ENCODE measurements at places on chromosomes 16 and 17.

GRCh38 chr17:7132511-7133094, 18.0 kb upstream of the ASGR2 start:
- DNase-seq, result no peak

DNA sequence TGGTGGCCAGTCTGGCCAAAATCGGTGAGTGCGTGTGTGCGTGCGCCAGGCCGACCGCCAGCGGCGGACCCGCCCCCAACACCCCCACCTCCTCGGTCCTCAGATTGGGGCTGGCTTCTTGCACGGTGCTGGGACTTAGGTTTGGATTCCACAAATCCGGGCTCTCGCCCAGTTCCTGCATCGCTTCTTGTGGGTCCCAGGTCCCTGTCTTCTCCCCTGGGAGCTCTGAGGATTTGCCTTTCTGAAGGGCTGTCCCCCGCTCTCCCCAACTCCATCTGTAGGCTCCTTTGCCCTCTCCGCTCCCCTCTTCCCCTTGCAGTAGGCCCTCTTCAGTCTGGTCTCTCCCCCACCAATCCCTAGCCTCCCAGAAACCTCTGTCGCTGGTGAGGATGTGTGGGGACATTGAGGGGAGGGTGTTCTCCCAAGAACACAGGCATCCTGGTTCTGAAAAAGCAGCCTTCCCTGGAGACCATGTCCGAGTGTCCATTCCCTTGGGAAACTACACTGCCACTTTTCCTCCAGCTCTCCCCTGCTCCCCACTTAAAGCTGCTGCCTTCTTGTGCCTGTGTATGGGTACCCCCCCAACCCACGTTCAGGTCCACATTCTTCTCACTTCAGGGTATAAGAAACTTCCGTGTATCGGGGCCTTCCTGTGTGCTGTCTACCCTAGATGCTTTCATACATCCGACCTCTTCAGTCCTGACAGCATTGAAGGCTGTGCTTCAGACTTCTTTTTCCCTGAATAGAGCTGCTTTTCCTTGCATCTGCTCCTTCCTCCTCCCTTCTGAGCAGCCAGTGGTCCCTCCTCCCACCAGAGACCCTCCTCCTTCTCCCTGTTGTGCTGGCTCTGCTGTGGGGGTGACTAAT, 632 bp downstream of the SLC9A5 start:
- DNase-seq, result no peak

DNA sequence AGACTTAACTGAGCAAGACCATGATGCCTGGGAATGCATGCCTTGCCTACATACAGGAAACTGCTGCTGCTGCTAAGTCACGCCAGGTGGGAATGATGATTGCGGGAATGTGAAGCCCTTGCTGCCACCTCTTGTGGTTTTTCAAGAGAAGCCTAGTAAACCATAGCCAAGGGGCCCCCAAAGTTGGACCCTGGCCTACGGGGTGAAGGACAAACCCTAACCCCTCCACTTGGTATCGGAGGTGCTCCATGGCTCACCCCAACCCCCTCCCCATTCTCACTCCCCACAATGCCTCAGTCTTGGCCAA, 233.9 kb downstream of the ZNF423 start:
- no peak for DNase-seq

GRCh38 chr16:658679-659571, 9.0 kb upstream of the RHOT2 start:
- DNase-seq, result no peak

DNA sequence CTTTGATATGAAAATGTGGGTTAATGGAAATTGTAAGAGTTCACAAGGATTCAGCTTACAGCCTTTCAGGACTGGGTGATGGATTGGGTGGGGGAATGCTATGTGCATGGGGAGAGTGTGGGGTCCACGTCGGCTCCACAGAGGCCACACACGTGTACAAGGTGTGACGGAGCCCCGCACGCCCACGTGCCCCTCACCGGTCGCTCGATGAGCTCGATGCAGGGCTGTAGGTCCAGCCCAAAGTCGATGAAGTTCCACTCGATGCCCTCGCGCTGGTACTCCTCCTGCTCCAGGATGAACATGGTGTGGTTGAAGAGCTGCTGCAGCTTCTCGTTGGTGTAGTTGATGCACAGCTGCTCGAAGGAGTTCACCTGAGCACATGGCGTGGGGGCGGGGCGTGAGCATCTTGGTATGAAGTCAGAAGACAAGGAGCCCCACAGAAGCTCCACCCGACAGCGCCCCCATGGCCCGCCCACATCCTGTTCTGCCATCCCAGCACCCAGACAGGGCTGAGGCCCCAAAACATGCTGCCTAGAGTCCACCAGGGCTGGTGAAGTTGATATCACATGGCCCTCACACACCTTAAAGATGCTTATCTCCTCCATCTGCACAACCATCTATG, 99.1 kb downstream of the MYH11 start:
- DNase-seq, result no peak

GRCh38 chr17:47739150-47739549, 6.1 kb downstream of the TBX21 start:
- DNase-seq, result no peak

GRCh38 chr16:28300327-28300726, 8.0 kb downstream of the SBK1 start:
- no peak for DNase-seq

DNA sequence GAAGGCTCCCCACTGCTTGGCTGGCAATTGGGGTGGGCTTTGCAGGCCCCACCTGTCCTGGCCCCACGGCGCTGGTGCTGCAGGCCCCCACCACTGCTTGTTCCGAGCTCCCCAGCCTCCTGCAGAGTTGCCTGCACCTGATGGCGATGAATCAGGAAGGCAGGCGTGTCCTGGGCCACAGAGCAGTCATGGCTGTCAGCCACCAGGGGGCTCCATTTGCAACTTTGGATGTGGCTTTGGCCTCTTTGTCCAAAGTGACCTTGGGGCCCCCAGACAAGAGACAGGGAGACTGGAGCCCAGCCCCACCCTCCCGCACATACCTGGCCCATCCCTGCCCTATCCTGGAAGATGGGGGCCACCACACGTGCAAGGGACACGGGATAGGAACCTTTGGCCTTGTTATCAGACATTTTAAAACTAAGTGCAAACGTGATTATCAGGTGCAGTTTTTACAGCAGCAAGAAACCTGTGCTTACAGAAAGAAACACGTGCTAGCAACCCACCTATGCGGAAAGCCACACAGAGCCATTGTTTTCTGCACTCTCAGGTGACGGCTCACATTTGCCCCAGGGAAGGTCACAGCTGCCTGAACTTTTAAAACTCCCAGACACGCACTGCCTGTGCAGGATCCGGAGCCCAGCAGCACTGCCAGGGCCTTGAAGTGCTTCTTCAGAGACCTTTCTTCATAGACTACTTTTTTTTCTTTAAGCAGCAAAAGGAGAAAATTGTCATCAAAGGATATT, at the start of gene DNASE1:
TSS of gene DNASE1 (plus strand) at position 443 of the 743 bp plus-strand sequence. CDS start 683 bp downstream, outside the sequence.
- DNase-seq, result peak; percentile 20

- DNase-seq, result no peak
Measured at GRCh38 chr16:20799599-20799998, 6.7 kb downstream of the ERI2 start.

- DNase-seq, result no peak
Measured at GRCh38 chr16:12184419-12184917, 207.9 kb downstream of the SNX29 start.

- DNase-seq, result no peak
Measured at GRCh38 chr17:28937044-28937729, 14.1 kb downstream of the PHF12 start.

DNA sequence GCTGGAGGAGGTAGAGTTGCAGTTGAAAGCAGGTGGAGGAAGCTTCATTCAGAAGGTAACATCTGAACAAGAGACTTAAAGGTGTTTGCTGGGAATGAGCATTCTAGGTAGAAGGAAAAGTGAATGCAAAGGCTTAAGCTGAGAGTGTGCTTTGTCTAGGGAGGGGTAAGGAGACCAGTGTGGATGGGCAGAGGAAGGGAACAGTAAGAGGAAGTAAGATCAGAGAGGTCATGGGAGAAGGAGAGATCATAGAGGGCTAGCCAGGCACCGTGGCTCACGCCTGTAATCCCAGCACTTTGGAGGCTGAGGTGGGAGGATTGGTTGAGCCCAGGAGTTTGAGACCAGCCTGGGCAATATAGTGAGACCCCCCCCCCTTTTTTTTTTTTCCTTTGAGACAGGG, 3.3 kb downstream of the STX4 start:
- no peak for DNase-seq

- DNase-seq, result no peak
Measured at GRCh38 chr17:1043601-1044251, 46.8 kb downstream of the TIMM22 start.

- DNase-seq, result no peak
Measured at GRCh38 chr17:41907633-41908539, 10.9 kb downstream of the ACLY start.

DNA sequence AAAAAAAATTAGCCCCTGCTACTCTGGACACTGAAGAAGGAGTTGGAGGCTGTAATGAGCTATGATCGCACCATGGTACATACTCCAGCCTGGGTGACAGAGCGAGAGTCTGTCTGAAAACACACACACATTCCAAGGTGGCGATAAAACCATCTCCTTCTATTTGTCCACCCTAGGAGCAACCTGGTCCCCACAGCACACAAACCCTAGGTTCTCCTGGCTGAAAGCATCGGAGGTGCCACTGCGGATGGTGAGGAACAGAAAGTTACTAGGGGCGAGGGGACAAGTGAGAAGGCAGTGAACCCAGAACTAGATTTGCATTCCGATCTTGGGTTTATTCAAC, 1.4 kb upstream of the ECI1 start:
- no peak for DNase-seq

DNA sequence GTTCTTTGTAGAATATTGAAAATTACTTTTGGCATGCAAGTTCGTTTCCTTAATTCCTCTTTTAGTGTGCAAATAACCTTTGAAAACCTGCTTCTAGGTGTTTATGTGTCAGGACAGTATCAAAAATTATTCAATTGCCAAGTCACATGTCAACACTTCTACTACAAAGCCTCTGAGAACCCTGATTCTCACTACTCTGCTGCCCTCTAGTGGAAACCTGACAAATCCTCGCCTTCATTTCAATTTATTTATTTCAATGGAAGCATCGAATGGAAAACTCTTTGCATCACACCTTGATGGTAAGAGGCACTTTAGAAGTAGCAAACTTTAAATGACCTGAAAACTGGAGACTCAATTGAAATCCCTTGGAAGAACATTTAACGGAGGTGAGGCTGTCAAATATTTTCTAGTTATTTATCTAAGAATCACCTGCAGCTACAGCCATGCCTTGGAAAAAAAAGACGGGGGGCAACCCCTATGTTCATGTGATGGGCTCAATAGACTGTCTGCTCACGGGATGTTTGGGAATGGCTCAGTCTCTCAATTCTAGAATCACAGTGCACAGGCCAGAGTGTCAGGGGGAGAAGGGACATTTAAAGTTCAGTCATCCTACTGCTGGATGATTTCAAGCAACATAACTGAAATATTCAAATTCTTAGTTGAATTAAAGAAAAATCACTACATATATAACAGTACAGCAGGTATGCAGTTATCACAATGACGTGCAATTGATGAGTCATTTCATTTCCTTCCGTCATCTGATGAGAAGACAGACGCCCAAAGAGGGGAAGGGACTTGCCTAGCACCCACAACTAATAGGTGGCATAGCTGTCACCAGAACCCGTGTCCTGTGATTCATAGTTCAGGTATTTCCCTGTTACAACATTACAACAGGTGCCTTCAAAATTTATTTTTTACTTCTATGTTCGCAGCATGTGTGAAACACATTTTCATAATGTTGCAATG, 563.9 kb downstream of the TOX3 start:
- no peak for DNase-seq

GRCh38 chr16:86512301-86512859, 2.1 kb downstream of the FOXF1 start:
- DNase-seq, result no peak

DNA sequence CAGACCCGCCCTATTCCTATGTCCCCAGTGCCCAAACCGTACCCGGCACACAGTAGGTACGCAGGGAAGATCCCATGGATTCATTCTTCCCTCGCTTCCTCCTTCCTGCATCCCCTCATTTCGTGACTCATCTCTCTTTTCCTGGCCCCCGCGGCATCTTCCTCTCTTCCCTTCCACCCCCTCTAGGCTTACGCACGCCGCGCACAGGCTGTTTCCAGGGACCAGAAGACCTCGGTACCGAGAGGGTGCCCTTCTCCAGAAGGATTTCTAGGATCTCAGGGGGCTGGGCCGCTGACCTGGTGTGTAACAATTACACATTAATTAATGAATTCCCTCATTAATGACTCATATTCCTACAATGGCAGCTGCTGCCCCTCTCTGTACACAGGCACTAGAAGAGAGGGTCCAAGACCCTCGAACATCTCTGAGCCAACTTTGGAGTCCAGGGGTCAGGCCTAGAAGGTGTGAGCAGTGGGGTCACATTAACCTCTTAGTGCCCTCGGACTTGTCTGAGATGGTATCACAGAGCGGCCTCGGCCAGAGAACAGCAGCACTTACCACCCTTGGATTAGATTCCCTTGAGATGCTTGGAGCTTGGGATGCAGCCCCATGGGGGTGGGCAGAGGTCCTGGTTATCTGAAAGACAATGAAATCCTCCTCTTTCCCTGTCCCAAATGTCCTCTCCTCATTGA, 16.8 kb upstream of the PLLP start:
- no peak for DNase-seq

DNA sequence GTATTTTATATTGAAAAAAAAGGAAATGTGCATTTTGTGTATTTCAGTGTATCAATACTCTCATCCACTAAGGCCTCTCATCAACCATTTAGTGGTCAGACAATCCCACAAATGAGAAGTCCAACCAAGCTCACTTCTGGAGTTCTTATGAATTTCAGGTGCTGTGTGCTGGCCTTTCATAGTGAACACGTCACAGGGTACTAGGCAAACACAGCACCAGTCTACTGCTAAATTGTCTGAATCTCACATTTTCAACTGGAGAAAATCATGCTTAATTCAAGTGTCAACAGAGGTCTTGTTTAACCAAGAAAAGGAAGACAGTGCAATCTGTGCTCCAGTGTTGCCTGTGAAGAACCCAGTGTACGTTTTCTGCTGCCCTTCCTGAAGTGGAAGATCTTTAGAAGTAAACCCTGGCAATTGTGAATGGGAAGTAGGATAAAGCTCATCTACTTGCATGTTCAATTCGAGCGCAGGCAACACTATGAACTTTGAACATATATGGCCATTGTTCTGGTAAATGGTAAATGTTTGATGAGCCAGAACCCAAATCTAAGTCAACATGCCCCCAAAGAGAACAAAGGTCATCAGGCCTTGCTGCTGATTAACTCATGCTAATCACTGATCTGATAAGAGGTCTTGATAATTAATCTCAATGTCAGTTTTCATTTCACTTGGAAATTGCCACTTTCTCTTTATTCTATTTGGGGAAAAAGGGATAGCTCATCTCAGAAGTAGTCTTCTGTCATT, 439.2 kb upstream of the SOX9 start:
- no peak for DNase-seq
